Suppressor macrophage (primary cell): ENCODE measurements at places on chromosomes 12 and 14.

DNA sequence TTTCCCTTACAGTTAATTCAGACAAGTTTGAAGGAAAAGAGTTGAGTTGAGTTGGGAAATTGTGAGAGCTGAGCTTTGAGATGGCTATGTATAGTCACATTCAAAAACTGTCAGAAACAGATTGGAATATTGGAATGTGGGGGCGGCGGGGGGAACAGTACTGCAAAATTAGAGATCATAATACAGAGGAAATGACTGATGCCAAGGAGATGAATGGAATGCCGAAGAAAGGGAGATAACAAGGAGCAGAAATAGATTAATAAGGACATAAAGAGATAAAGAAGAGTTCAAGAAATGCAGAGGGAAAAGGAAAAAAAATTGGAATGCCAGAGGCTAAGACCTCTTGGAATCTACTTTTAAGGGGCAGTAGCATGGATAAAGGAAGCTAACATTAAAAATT, 3.2 kb upstream of the OR4K5 start:
- DNase-seq = no peak

DNA sequence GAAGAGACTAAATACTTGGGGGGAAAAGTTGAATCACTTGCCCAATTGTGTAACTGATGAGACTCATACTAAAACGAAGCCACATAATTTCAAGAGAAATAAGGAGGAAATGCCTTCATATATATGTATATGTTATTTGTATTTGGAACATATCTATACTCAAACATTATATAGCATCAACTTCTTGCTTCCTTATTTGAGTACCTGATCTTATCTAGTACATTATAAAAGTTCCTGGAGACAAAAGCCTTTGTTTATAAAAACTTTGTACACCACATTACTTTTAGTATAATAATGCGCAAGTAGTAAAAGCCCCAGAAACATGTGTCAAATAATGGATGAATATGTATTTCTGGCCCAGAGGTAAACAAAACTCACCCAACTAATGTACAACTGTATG, 92.0 kb downstream of the SLC2A13 start:
- no peak for DNase-seq

GRCh38 chr14:104722938-104723650, 935 bp upstream of the ADSS1 start:
- no peak for DNase-seq

- DNase-seq = no peak
These were observed 5.5 kb downstream of the TAPBPL start for GRCh38 chr12:6457220-6457945.

GRCh38 chr12:124916374-124917134, 2.1 kb upstream of the UBC start:
- peak; percentile 84 for DNase-seq

DNA sequence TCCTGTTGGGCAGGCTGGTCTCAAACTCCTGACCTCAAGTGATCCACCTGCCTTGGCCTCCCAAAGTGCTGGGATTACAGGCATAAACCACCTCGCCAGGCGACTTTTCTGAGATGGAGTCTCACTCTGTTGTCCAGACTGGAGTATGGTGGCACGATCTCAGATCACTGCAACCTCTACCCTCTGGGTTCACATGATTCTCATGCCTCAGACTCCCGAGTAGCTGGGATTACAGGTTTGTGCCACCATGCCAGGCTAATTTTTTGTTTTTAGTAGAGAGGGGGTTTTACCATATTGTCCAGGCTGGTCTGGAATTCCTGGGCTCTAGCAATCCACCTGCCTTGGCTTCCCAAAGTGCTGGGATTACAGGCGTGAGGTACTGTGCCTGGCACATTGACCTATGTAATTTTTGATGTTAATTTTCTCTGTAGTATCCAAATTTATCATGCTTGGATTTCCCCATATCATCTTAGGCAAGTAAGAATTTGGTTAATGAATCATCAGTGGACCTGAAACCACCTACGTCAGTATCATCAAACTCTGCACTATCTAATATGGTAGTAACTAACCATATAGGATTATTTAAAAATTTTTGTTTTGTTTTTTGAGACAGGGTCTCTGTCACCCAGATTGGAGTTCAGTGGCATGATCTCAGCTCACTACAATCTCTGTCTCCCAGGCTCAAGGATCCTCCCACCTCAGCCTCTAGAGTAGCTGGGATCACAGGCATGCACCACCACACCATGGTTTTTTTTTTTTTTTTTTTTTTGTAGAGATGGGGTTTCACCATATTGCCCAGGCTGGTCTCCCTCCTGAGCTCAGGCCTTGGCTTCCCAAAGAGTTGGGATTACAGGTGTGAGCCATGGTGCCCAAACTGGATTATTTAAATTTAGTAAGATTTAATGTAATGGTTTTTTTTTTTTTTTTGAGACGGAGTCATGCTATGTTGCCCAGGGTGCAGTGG, 11.9 kb upstream of the ATP5F1B start:
- no peak for DNase-seq

- peak; percentile 77 for DNase-seq
These were observed 239.0 kb upstream of the ATP2B1 start for GRCh38 chr12:89947437-89948270.

GRCh38 chr14:68217791-68218340, 398.3 kb downstream of the RAD51B start:
- DNase-seq = no peak

DNA sequence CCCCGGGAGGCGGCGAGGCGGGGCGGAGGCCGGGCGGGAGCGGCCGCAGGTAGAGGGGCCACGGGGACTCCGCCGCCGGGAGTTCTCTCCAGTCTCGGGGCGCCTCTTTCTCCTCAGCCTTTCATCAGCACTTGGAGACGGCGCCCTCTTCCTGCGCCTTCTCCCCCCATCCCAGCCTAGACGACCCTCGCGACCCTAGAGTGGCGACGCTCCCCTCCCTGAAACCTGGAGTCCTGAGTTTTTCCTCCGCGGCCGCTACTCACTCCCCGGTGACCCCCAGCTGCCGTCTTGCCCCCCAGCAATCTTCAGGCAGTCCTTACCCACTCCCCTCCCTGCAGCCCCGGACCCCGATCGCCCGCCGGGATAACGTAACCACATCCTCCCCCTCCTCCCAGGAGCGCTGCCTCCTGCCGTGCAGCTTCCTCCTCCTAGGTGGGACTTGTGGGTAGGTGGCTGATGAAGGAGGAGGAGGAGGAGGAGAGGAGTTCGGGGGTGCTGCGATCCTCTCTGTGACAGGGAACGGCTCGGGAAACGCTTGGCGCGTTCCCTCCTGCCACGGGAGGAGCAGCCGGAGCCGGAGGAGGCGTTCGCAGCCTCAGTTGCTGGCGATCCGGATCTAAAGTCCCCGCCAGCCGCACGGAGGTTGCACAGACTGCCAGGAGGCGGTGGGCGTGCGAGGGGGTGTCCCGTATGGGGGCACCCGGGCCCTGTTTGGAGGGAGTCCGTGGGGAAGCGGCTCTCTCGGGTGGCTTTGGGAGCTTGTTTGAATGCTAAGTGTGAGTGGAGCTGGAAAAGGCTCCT, 891 bp downstream of the PLEKHA5 start:
- DNase-seq = peak; percentile 16

DNA sequence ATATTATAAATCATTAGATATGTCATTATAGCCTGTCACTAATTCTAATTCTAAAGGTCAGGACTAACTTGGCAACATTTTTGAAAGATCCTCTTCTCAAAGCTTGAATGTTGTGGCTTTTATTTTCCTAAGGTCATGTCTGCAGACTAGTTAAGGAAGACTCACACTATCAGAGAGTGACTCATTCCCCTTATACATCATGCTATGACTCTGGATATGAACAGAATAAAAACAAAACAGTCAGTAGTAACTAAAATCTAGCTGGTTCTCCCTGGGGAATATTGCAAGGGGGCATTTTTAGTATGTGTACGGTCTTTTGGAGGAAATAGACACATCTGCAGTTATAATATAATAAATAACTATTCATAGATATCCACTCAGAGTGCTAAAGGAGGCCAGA, 170.6 kb downstream of the SLC2A13 start:
- no peak for DNase-seq
